Ascending aorta (tissue), 2 donors: ENCODE measurements at places on chromosomes 7 and 10.

DNA sequence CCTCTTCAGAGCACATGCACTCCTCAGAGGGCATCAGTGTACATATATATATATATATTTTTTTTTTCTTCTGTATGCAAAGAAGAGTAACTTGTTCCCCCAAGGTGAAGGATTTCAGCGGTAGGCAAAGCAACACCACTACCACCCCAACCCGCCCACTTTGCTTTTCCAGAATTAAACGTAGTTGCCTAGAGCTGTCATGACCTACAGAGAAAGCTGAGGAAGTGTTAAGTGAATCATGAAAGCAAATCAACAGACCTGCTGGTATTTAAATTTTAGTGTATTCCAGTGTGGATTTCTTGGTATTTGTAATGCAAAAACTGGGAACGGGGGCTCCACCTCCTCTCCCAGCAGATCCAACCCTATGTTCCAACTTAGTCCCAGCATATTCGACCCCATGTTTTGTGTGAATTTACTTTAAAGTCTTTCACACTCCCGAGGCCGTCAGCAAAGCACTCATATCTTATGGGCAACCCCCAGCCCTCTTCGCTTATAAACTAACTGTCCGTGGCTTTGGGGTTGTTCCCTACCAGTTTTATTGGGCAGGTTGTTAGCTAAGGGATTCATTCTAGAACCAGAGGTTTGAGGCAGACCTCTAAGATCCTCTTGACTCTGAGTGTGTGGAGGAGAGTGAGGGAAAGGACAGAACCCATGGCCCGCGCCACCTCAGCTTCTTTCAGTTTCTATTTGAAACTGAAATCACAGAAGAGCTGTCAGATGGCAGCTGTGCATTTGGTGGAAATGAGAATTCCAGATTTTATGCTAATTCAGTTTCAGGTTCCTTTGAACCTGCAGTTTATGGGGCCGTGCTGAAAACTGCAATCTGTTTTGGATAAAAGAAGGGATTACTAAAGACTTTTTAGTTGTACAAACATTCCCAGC, 450.2 kb upstream of the GALNT17 start:
- no peak for DNase-seq

GRCh38 chr10:91694170-91694794, 61.4 kb upstream of the PPP1R3C start:
- no peak for DNase-seq

- no peak for DNase-seq
Observed at GRCh38 chr10:117047947-117048346, 43.0 kb upstream of the SHTN1 start.

GRCh38 chr7:1324028-1324900, 91.6 kb downstream of the UNCX start:
- no peak for DNase-seq

GRCh38 chr7:4173615-4174014, 508.5 kb upstream of the FOXK1 start:
- no peak for DNase-seq

DNA sequence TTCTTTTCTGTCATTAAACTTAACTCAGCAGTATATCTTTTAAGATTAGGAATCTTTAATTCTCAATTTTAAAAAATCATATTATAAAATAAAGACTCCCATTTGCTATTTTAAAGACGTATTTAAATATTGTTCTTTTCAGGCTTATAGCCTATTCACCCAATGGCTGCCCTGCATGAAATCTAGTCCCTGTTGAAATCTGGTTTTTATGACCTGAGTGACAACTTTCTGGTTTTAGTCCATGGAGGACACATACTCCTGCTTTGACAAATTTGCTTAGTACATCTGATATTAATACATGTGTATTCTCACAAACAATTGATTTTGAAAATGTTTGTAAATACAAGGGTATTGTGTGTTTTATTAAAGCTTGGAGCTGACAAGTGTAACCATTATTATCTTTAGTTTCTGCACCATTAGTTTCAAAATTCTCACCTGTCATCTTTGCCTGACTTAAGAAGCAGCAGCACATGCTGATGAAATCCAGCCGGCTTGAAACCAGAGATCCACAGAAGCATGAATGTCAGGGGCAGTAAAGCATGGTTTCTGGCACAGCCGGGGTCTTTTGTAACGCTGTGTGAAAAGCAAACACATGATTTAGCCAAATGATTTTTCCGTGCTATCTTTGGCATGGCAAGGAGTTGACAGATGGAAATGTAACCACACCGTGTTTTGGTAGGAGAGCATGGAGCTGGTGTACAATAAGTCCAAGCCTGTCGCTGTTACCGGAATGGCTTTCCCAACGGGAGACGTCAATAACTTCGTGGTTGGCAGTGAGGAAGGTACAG, 262.8 kb downstream of the DYNC1I1 start:
- no peak for DNase-seq

DNA sequence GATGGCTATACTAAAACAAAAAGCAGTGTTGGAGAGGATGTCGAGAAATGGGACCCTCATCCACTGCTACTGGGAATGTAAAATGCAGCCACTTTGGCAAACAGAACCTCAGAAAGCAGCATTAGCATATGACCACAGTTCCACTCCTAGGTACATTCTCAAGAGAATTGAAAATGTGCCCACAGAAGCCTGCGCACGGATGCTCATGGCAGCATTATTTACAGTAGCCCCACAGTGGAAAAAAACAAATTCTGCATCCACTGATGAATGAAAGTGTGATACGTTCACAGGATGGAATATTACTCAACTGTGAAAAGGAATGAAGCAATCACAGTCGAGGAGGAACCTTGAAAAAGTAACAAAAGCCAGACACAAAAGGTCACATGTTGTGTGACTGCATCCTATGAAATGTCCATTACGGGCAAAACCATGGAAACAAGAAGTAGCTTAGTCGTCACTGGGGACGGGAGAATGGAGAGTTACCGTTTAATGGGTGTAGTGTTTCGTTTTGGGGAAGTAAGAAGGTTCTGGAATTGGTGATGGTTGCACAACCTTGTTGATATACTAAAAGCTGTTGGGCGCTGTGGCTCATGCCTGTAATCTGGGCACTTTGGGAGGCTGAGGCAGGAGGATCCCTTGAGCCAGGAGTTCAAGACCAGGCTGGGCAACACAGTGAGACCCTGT, 2.5 kb upstream of the UPK3B start:
- DNase-seq: no peak

DNA sequence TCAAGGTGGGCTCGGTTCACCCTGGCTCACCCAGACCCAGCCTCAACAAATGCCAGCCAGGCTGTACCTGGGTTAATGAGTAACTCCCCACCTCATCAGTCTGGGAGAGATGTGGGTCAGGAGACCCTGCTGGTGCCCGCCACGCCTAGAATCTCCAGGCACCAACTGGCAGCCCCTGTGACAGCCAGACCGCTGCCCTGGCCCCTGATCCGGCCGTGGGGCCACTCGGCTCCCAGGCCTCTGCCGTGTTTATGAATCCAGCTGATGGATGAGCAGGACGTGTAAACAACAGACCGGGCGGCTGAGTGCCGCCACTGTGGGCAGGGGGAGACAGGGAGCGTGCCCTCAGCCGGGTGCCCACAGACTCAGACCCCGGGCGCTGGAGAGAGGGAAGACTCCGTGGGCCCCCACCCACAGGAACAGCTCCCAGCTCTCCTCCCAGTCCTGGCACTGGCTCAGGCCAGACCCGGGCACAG, 34.0 kb upstream of the PDGFA start:
- DNase-seq: no peak
